Fibroblast of skin of back (primary cell): ENCODE measurements at places on chromosomes 7 and 10.

DNA sequence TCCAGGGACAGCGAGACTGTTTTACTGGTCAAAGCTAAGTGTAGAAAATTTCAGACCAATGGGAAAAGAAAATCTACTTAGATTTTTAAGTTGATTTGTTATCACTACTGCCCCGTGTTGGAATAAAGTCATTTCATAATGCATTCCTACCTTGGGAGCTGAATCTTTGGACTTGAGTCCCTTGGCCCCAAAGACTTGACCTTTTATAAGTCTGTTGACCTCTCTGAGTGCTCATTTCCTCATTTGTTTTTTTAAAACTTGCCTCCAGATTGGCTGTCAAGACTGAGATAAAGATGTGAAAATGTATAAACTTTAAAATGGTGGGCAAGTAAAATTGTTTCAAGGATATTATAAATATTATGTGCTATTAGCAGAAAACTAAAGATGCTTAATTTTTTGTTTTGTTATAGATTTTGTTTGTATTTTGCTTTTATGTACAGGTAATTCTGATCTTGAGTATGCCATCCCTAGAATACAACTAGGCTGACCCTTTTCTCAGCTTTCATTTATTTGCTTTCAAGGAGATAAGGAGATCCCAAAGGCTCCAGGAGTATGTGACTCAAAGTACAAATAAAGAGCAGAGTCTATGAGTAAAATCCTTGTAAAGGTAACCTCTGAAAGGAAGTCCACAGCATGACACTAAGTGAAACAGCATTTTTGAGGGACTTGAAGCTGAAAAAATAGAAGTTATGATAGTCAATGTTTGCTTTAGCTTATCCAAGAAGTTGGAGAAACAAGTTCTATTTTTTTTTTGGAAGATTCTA is 54.6 kb downstream of the TMEM26 start:
- DNase-seq: peak; percentile 42

DNA sequence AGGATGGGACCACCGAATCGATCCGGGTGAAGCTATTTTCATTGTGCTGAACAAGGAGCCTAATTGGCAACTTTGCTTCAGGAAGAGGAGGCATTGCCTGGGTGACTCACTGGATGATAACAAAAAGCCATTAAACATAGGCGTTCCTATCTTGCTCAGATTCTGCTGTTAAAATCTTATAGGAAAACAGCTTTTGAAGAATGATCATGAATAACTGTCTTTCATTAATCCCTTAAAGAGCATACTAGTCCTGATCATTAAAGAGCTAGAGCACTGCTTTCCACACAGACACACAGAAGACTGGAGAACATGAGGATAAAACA is 174.2 kb upstream of the IMMP2L start:
- no peak for DNase-seq

DNA sequence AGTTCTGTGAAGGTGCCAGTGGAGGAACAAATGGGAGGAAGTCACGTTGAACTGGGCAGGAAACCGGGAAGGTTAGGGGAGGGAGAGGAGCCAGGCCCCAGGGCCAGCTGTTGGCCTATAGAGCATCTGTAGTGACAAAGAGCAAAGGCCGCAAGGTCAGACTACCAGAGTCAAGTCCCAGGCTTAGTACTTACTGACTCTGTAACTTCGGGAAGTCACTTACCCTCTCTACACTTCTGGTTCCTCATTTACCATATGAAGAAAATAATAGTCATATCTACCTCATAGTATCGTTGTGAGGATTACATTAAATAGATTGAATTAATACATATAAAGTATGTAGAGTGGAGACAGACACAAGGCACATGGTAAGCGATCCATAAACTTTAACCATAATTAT is 101.8 kb upstream of the FZD1 start:
- no peak for DNase-seq

GRCh38 chr10:86025509-86025908 is 341.1 kb downstream of the GRID1 start:
- DNase-seq: no peak

- no peak for DNase-seq
Measured at GRCh38 chr10:125479059-125479458, 203.9 kb downstream of the TEX36 start.

GRCh38 chr7:43328785-43329380 is 216.4 kb downstream of the HECW1 start:
- DNase-seq: no peak

- no peak for DNase-seq
Measured at GRCh38 chr10:110045772-110046171, 38.0 kb downstream of the ADD3 start.

- DNase-seq: peak; percentile 94
Measured at GRCh38 chr10:93496322-93497041, at the start of gene CEP55. Gene CEP55, plus strand, starts transcription at chr10:93496612. Its CDS starts 3,440 bp downstream, at chr10:93500052.

DNA sequence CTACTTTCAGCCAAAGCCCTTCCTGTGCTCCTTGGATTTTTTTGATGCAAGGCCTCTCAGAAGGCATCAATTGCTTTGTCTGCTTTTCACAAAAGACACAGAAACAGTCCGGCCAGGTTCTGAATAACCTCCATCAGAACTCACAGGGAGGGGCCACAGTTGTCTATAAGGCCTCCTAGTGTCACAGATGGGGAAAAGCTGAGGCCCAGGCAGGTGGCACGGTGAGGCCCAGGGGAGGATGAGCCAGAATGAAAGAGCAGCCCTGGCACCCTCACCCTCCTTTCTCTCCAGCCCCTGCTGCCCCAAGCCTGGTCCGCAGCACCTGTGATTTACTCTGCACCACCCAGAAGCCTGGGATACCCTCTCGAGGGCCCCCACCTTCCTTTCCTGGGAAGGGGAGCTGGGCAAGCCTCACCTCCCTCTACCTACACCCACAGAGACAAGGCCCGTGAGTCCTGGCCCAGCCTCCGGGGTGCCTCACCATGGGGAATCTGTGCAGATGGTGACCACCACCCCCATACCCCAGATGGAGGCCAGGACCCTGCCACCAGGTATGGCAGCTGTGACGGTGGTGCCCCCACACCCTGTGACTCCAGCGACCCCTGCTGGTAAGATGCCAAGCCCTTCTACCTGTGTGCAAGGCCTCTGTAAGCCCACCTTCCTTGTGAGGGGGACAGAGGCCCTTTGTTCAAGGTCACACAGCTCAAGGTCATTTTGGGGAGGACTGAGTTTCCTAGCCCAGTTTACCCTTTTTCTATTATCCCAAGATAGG is 26.2 kb upstream of the ZNF467 start:
- no peak for DNase-seq

- DNase-seq: no peak
Measured at GRCh38 chr7:73978661-73979563, 49.1 kb upstream of the ELN start.

DNA sequence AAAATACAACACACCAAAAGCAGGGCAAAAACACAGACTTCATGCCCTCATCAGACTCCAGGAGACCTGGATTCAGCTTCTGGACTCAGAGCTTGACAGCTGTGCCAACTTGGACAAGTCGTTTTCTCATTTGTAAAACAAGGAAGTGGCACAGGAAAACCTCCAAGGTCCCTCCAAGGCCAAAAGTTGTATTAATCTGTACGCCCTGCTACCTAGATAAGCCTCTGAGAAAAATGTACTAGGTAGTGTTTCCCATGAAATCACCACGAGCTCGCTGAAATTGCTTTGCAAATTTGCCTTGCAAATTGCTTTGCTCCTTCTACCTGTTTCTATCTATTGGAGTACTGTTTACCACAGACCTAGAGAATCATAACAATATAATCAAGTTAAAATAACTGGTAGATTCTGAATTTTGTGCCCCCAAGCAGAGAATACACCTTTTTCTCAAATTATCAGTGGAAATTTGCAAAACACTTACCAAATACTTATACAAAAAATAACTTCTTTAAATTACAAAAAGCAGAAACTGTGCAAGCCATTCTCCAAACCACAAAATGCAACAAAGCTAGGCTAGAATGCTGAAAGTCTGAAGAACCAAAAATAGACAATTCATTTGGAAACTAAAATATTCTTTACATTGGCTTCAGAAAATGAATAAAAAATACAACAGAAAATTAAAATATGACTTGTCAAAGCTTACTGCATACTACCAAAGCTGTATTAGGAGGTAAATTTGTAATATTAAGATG is 158.1 kb upstream of the CHST15 start:
- DNase-seq: no peak

GRCh38 chr7:70953331-70953741 is 178.6 kb upstream of the GALNT17 start:
- DNase-seq: no peak

DNA sequence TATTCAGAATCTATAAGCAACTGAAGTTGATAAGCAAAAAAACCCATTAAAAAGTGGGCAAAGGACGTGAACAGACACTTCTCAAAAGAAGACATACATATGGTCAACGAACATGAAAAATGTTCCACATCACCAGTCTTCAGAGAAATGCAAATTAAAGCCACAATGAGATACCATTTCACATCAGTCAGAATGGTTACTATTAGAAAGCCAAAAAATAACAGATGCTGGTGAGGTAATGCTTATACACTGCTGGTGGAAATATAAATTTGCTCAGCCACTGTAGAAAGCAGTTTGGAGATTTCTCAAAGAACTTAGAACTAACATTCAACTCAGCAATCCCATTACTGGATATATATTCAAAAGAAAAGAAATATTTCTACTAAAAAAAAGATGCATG is 332.8 kb upstream of the PLXDC2 start:
- DNase-seq: no peak

GRCh38 chr7:79185605-79186004 is 267.9 kb downstream of the MAGI2 start:
- no peak for DNase-seq

- DNase-seq: no peak
Measured at GRCh38 chr10:42768581-42769152, 13.9 kb upstream of the BMS1 start.

- no peak for DNase-seq
Measured at GRCh38 chr10:131176907-131177306, 134.6 kb downstream of the TCERG1L start.

- no peak for DNase-seq
Measured at GRCh38 chr10:8498881-8499280, 444.4 kb downstream of the GATA3 start.

DNA sequence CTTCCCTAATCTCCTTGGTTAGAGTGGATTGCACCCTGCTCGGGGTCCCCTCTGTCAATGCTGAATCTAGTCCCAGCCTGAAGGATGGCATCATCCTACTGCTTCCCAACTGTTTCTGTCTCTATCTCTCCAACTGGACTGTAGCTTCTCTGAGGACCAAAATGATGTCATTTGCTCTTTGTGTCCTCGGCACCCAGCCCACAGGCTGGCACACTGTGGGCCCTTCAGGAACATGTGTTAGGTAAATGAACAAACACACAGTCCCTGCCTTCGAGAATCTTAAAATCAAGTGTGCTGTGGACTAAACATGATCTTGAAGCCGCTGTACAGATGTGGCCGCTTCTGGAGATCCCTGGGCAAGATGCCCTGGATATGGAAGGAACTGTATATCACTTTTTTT is 5.0 kb upstream of the CDH23 start:
- DNase-seq: no peak

DNA sequence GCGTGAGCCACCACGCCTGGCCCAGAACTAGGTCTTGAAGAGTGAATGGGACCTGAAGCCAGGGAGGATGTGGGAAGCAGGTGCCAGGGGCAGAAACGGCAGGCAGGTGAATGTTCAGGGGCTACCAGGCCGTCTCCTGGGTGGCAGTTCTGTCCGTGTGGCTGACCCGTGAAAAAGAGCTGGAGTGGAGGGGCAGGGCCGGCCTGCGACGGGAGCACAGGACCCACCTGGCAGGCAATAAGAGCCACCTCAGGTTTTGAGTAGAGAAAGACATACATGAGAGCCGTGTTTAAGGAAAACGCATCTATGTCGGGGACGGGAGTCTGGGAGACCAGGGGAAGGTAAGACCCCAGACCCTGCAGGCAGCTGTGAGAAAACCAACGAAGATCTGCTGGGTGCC is 70.7 kb upstream of the ATP6V0A4 start:
- no peak for DNase-seq

DNA sequence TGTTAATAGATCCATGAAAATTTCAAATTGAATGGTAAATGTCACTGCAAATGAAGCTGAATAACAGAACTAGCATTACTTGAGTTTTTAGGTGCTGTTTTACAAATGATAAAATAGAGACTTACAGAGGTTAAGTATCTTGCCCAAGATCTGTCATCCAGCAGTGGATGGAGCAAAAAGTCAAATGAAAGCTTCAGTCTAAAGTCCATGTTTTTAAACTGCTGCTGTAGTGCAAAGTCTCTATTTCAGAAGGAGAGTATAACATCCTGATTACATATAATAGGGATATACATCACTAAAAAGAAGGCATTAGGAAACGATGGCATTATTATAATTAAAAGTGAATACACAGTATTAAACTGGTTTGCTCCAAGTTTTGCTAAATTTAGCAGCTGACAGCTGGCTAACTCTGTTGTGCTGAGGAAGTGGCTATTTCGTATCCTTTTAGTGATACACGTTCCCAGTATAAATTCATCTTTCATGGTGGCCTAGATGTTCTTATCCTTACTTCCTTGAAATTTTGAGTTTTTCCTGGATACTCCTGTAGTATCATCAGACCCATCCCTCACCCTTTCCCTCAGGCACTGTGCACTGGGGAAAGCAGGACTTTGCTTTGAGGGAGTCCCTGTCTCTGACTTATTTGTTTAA is 603.2 kb downstream of the MAGI2 start:
- DNase-seq: no peak

DNA sequence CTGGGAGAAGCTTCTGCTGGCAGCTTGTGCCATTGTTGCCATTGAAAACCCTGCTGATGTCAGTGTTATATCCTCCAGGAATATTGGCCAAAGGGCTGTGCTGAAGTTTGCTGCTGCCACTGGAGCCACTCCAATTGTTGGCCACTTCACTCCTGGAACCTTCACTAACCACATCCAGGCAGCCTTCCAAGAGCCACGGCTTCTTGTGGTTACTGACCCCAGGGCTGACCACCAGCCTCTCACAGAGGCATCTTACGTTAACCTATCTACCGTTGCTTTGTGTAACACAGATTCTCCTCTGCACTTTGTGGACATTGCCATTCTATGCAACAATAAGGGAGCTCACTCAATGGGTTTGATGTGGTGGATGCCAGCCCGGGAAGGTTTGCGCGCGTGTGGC is 220.7 kb downstream of the ADK start:
- no peak for DNase-seq

DNA sequence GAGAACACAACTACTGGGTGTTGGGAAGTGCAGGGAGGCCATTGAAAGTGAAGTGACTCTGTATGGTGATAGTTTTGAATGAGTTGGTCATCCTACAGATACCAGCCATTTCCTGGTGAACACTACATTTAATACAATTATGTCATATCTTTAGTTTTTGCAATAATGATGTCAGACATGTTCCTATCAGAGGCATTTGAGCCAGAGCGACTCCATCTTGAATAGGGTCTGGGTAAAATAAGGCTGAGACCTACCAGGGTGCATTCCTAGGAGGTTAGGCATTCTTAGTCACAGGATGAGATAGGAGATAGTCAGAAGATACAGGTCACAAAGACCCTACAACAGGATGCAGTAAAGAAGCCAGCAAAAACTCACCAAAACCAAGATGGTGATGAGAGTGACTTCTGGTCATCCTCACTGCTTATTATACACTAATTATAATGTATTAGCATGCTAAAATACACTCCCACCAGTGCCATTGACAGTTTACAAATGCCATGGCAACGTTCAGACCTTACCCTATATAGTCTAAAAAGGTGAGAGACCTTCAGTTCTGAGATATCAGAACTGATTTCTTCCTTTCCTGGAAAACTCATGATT is 28.2 kb downstream of the ADK start:
- DNase-seq: peak; percentile 48
